T1000 (cell line): ENCODE measurements at places on chromosomes 6 and 20.

GRCh38 chr6:137542713-137543112 is 48.5 kb upstream of the OLIG3 start:
- DNase-seq = no peak

DNA sequence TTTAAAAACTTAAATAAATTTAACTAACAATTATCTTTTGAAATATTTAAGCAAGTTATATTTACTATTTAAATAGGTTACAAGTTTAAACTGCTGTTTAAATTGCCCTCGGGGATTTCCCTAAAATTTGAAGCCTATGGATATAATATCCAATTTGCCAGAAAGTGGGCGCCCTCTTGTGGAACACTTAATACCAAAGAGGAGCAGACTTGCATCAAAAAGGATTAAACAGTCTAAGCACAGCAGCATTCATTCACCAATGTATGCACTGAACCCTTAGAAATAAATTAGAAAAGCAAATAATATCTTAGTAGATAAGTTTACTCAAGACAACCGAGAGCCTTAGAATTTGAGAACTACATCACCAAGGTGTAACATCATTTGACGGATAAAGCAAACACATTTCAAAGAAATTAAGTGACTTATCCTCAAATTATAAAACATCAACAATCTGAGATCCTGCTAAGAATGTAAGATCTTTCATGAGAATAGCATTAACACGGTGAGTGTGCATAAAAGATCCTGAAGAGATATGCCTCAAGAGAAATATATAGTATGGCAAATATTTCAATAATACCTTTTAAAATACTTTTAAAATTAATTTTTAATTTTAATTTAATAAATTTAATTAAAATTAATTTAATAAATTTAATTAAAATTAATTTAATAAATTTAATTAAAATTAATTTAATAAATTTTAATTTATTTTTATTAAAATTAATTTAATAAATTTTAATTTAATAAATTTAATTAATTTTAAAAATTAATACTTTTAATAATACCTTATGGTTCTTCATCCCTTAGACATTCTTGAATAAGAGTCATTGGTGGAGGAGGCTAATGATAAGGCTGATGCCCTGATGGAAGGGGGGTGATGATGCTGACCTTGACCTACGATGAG is 11.5 kb upstream of the MEP1A start:
- no peak for DNase-seq

GRCh38 chr6:129135451-129135850 is 252.5 kb downstream of the LAMA2 start:
- no peak for DNase-seq

DNA sequence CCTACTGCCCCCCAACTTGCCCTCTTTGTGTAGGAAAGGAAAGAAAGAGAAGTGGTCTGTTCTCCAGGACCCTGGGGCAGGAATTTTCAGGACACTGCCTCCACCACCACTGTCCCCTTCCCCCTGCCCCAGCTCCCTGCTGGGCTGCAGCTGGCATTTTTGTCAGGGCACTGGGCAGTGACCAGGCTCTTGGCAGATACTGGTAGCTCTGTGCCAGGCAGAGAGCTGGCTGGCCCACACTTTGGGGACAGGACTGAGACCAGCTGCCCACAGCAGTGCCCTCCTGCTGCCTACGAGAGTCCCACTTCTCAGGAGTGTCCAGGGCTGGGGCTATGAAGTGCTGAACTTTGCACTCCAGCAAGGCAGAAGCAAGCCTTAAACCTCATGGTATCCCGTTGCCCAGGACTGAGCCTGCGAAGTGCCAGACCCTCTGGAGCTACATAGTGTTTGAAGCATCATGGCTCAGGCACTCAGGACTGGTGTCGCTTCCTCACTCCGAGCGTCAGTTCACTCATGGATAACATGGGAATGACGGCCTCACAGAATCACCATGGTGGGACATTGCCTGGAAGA is 19.3 kb downstream of the SLC13A3 start:
- no peak for DNase-seq

DNA sequence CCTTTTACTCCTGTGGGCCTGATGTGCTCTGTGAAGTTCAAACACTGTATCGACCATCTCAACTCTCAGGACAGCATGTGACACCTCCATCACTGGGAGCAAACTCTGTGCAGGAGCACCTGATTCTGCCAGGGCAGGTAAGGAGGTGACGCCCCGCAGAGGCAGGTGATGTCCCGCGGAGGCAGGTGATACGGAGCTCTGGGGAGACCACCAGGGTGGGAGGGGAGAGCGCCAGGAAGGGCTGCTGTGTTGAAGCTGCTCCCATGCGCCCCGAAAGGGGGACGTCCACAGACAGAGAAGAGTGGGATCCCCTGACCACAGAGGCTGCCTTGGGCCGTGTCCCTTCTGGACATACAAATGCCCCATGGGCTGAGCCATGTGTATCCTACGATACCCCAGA is 58.3 kb downstream of the DACT2 start:
- no peak for DNase-seq

DNA sequence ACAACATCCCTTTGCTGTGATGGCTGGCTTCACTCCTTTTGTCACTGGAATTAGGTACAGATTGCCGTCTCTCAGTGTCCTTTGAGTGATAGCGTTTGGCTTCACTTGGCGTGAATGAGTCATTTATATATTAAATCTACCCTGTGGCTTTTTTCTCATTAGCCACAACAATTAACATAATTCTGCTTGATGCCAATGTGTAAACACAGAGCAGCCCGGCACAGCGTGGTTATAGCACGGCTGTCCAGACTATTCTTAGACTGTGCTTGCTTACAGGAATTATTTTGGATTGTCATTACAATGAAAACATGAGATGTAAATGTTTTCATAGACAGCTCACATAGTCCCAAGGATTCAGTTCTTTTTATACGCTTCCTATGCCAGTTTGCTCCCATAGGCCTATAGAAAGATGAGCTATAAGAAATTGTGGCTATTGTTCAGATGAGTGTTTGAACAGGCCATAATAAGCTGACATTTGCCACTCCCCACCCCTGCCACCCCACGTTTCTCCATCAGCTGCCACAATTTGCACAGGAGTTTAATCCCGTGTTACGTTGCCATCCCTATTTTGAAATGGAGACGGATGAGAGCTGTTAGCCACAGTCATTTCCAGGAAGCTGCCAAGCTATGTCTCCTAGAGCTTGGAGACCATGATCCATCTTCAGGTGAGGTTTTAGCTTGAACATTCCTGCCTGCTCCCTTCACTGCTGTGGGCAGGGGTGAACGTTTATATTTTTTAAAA is 65.9 kb downstream of the PPP1R14C start:
- DNase-seq = no peak

GRCh38 chr6:6579281-6579680 is 9.2 kb upstream of the LY86 start:
- no peak for DNase-seq
